ENCODE measurements at places on chromosomes 13 and 19. TPM values are rescaled to one million over a fixed set of nuclear protein-coding genes. Genes with fewer than 3 reads are reported as not detected.

GRCh38 chr19:50932690-50933083 is 20.2 kb downstream of the KLK5 start:
- H3K4me1 ChIP-seq, result no peaks in the 10 kb centered on the region
- no peak overlapping the region for H3K4me3 ChIP-seq
- H3K36me3 ChIP-seq, result no peaks in the 10 kb centered on the region
- H3K27me3 ChIP-seq, result peaks cover 51% of the 10 kb centered on the region
- no peak overlapping the region for H3K27ac ChIP-seq
- DNase-seq, result no peak

DNA sequence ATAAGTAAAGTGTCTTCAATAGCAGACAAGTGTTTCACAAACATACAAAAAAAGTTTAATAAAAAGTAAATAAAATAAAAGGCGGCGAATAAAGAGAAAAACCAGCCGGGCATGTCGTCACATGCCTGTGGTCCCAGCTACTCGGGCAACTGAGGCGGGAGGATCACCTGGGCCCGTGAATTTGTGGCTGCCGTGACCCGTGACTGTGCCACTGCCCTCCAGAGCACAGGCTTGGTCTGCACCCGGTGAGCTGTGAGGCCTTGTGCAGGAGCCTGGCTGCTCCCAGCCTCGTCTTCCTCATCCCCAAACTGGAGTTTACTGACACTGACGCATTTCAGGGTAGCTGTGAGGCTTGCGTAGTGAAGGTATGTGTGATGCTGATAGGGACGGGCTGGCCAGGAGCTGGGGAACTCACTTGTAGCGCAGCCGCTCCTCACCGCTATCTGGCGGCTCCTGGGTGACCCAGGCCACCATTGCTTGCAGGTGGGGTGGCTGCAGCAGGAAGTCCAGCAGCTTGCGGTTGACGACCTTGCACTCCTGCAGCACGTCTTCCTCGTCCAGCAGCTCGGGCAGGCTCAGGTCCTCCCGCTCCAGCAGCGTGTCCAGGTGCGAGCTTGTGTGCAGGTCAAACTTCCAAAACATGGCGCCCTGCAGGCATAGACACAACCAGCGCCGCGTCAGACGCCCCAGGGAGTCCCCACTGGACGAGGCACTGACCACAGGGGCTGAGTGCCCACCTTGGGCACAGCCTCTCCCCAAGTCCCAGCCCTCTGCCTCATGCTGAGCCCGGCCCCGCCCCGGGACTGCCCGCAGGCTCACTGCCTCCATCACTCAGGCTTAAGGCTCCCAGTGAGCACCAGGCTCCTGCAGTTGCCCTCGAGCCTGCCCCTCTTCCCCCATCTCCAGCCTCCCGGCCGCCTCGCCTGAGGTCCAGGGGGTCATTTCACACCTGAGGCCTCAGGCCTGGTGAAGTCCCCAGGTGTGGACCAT is 12.1 kb downstream of the PPP6R1 start:
- H3K4me1 ChIP-seq, result no peaks in the 10 kb centered on the region
- DNase-seq, result no peak
- H3K27ac ChIP-seq, result no peak overlapping the region

- H3K4me1 ChIP-seq, result peaks cover 15% of the 10 kb centered on the region
- peak overlapping the region; percentile 78 for H3K4me3 ChIP-seq
- H3K27me3 ChIP-seq, result peaks cover 19% of the 10 kb centered on the region
- H3K36me3 ChIP-seq, result peaks cover 2% of the 10 kb centered on the region
- peak overlapping the region; percentile 93 for H3K27ac ChIP-seq
- DNase-seq, result peak; percentile 56
Observed at GRCh38 chr19:18590273-18591272, 2.0 kb downstream of the REX1BD start.

DNA sequence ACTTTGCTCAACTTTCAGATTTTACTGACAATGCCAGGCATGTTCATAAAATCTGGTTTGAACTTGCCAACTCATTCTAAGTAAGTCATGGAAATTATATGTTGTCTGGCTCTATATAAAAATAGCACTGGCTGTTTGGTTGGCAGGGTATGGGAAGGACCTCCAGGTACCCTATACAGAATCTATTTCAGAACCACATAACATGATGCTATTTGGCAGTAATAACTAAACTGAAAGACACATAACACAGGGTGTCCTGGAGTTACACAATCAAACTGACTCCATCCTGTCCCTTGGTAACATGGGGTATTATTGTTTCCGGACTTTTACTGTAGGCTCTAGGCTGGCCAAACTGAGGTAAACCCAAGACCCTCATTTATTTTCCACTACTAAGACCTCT is 248.8 kb downstream of the RGCC start:
- H3K4me3 ChIP-seq, result no peak overlapping the region
- no peaks in the 10 kb centered on the region for H3K36me3 ChIP-seq
- no peaks in the 10 kb centered on the region for H3K27me3 ChIP-seq
- H3K27ac ChIP-seq, result no peak overlapping the region
- DNase-seq, result no peak

- peaks cover 2% of the 10 kb centered on the region for H3K36me3 ChIP-seq
- peaks cover 18% of the 10 kb centered on the region for H3K27me3 ChIP-seq
- no peak for DNase-seq
Observed at GRCh38 chr19:41876847-41877832, at the start of gene CD79A. CD79A (plus strand) TSS chr19:41877279; CDS start chr19:41877305, 26 bp downstream.

DNA sequence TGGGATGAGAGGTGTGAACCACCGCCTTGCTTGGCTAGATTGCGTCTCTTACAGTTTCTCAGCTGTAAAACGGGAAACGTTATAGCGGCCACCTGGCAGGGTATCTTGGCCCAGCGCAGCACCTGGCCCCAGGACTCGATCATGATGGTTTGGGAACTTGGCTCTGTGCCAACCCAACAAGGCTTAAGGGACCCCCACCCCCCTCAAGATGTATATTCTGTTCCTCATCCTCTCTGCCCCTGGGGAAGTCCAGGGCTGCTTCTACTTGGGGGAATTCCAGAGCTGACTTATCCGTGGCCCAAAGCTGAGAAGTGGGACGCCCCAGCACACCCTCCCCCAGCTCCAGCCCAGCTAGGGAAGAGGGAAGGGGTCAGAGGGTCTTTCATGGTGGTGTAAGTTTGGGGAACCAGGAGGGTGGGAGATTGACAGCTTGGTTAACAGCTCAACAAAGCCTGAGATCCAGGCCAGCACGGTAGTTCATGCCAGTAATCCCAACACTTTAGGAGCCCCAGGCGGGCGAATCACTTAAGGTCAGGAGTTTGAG is 695 bp downstream of the ICAM1 start:
- H3K27me3 ChIP-seq, result peaks cover 57% of the 10 kb centered on the region
- no peak overlapping the region for H3K27ac ChIP-seq
- H3K4me3 ChIP-seq, result no peak overlapping the region
- no peak for DNase-seq
- no peaks in the 10 kb centered on the region for H3K4me1 ChIP-seq

- H3K4me1 ChIP-seq, result peaks cover 17% of the 10 kb centered on the region
- DNase-seq, result no peak
- H3K27ac ChIP-seq, result no peak overlapping the region
- no peak overlapping the region for H3K4me3 ChIP-seq
Observed at GRCh38 chr19:7907544-7907943, 3.9 kb downstream of the MAP2K7 start.

DNA sequence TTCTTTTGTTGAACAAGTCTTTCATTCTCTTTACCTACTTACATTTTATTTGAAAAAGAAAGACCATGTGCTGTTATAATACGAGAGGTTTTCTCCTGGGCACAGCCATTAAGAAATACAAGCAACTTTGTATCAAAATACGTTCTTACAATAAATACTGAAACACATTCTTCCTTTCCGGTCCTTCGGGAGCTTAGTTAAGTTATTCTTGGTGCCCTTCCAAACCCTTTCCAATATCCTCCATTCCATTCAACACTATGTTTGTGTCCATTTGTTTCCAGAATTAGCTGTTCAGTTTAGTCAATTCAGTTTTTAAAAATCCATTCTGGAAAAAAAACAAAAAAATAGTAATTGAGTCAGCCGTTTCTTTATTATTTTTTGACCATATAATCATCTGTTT is 746.8 kb upstream of the SLC10A2 start:
- no peak overlapping the region for H3K4me3 ChIP-seq
- DNase-seq, result no peak
- no peaks in the 10 kb centered on the region for H3K27me3 ChIP-seq
- H3K27ac ChIP-seq, result no peak overlapping the region

DNA sequence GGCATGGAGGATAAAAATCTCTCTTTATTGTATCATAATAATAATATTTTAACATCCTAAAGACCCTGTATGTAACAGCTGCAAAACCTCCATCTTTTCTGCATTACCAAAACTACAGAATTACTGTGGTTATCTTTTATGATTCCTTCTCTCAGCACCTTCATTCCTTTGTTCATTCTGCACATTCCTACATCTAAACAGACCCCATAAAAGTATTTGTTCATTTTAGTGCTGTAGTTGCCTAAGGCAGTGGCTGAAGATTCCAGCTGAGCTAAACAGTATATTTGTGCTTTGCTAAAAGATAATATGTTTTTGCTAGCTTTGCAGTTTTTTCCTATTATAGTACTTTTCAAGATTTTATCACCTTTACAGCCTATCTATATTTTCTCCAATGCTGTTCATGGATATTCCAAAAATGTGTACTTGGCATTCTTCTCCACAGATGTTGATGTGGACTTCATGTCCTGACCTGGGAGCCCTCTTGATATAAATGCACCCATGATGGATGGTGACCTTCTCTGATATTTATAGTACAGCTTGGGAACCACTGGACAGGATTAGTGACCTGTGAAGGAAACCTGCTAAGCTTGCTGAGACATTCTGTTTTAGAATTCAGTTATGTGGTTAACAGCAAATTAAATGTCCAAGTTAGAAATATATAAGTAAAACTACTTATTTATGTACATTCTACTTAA is 2832.9 kb upstream of the PCDH20 start:
- DNase-seq, result no peak
- H3K27me3 ChIP-seq, result no peaks in the 10 kb centered on the region
- H3K27ac ChIP-seq, result no peak overlapping the region

- H3K4me1 ChIP-seq, result peaks cover 7% of the 10 kb centered on the region
- no peak overlapping the region for H3K27ac ChIP-seq
- no peak for DNase-seq
Observed at GRCh38 chr13:109700176-109700575, 86.2 kb downstream of the IRS2 start.

- H3K4me3 ChIP-seq, result no peak overlapping the region
- H3K27ac ChIP-seq, result no peak overlapping the region
- H3K36me3 ChIP-seq, result no peaks in the 10 kb centered on the region
- H3K4me1 ChIP-seq, result peaks cover 2% of the 10 kb centered on the region
- no peaks in the 10 kb centered on the region for H3K27me3 ChIP-seq
- DNase-seq, result no peak
Observed at GRCh38 chr13:39935155-39935554, 279.7 kb downstream of the COG6 start.

The VWA8 gene
- 26.9 TPM for total RNA-seq

The ELL gene
- total RNA-seq, result 15.5 TPM

The CYP4F3 gene
- total RNA-seq, result not detected

The PPM1N gene
- not detected for total RNA-seq

The FGF21 gene
- not detected for total RNA-seq

The TICAM1 gene
- 3.4 TPM for total RNA-seq

The ZNF154 gene
- total RNA-seq, result 43.3 TPM
